ENCODE measurements at places on chromosomes 2 and 18.

GRCh38 chr2:18380321-18380720 lies 180.1 kb downstream of the RDH14 start:
- peak; percentile 17 for DNase-seq

DNA sequence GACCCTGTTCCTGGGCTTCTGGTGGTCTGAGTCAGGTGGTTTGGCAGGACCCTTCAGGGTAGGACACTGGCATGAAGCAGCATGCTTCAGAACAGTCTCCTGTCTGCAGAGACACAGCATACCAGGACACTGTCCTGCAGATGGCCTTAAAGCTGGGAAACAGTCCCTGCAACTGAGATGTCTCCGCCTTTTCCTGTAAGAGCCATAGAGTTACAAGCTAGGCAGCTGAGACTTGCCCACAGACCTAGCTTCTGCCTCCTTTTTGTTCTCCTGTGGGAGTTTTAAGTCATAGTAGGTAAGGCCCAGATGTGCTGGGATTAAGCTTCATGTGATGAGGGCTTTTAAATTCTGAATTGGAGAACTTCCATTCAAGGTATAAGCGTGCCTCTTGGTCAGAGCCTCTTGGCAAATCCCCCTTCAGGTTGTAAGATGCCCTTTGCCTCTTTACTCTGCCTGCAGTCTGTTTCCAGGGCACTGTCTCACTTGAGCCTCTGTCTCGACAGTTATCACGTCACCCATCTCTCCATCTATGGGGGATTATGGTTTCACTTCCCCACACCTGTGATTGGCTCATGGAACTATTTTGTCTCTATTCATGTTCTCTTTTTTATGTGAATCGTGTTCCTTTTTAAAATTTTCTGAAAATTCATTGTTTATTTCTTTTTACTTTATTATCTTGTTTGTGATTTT lies 51.8 kb downstream of the COA5 start:
- DNase-seq: no peak

- peak; percentile 8 for DNase-seq
Observed at GRCh38 chr18:46293742-46294181, 189.6 kb downstream of the HAUS1 start.

DNA sequence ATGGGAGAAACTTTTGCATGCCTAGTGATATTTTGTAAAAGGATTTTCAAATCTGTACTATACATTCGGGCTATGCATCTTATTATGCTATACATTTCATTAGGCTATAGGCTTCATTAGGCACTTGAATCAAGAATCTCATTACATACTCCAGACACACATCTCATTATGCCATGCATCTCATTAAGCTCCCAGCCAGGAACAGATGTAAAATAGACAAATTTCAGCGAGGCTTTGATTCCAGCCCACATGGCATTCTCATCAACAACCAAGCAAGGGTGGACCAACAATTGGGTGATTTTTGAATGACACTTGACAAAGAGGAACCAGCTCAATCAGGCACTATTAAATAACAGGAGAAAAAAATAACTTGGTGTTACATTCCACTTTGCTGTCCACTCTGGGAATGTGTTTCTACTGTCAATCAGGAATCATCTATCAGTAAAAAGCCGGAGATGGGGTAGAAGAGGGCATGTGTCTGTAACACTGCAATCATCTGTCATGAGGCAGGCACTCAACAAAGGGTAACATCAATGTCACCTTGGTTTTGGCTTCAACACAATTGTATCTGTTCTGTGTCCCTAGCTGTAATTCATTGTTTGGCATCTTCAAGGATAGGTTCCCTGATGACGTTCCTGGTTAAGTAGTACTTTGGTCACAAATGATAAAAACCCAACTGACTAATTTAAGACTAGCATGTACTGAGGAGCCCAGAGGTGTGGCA lies 498.6 kb downstream of the EPHA4 start:
- DNase-seq: no peak

DNA sequence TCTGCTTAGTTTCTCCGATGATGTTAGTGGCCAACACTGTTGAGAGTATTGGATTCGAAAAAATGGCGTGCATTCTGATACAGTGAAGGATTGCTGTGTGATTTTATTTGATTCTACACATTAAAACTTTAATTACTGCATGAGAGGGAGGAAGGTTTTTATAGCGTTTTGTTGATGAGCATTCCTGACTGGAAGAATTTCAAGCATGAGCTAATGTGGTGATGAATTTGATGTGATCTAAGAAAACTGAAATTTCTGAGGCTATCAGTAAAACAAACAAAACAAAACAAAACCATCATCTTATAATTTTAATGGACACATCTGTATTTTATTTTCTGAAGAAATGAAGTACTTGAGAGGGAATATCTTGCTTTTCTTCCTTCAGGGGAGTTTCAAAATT lies 59.6 kb downstream of the ITGB6 start:
- DNase-seq: peak; percentile 7

- no peak for DNase-seq
Observed at GRCh38 chr2:208935531-208935930, 488.3 kb upstream of the MAP2 start.

DNA sequence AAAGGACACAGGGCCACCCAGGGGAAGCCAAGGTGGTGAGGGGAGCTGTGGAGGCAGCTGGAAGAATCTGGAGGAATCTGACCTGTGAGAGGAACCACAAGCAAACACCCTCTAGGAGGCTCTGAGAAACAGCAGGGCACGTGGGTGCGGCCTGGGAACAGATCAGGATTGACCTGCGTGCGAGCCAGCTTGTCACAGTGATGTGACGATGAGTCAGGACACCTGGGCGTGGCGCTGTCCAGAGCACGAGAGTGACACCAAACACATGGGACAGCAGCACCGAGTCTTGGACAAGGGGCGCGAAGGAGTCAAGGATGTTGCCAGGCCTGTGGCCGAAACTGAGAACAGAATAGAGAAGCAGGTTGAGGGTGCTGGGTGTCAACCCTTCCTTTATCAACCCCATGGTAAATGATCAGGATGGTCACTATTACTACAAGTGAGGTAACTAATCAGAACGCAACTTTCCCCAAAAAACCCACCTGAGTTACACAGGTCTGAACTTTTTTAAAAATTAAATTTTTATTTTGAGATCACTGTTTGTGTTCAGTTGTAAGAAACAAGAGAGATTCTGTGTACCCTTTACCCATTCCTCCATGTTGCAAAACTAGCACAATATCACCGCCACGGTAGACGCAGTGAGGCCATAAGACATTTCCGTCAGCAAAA lies 637 bp upstream of the SFT2D3 start:
- DNase-seq: no peak

GRCh38 chr2:41941831-41942230 lies 106.0 kb upstream of the PKDCC start:
- DNase-seq: no peak

- no peak for DNase-seq
Observed at GRCh38 chr18:7848054-7848412, 280.9 kb downstream of the PTPRM start.

DNA sequence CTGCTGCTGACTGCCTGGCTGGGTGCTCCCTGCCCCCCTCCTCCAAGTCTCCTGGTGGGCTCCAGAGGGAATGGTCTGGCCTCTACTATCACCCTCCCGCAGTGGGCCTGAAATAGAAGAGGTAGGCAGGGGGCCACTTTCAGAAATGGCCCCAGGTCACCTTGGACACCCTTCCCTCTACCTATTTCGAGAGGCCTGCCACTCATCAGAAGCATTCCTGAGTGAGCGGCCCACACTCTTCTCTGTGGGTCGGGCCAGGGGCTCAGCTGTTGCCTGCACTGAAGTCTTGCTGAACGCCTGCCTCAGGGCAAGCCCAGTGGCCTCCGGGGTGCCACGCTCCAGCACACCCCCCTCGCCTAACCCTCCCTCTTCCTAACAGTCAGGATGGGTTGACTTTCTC lies 124.9 kb downstream of the TNS1 start:
- no peak for DNase-seq

GRCh38 chr2:128535953-128536352 lies 217.3 kb upstream of the HS6ST1 start:
- DNase-seq: peak; percentile 86
